ENCODE measurements at places on chromosomes 3 and 15.

- no peak for DNase-seq
- no peaks in the 10 kb centered on the region for H3K4me1 ChIP-seq
- H3K27me3 ChIP-seq = no peaks in the 10 kb centered on the region
These were observed 21.9 kb upstream of the THSD4 start for GRCh38 chr15:71093054-71094024.

DNA sequence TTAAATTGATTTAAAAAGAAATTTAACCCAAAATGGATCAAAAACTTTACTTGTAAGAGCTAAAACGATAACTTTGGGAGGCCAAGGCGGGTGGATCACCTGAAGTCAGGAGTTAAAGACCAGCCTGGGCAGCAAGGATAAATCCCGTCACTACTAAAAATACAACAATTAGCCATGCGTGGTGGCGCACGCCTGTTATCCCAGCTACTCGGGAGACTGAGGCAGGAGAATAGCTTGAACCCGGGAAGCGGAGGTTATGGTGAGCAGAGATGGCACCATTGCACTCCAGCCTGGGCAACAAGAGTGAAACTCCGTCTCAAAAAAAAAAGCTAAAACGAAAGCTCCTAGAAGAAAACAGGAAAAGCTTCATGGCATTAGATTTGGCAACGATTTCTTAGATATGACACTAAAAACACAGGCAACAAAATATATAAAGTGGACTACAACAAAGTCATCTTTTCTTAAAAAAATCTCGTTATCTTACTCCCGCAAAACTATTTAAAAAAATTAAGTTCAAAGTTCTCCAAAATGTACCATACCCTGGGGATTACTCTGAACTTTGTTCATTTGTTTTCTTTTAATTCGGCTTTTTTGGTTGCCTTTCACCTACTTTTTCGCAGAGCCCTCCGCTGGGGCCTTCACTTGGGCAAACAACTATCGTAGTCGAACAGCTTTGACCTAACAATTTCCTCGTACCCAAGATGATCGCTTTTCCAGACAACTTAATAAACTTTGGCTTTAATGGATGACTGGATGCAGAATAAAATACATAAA, 2.9 kb downstream of the HDDC3 start:
- H3K27me3 ChIP-seq = no peaks in the 10 kb centered on the region
- H3K27ac ChIP-seq = peak overlapping the region; percentile 98
- peak overlapping the region; percentile 92 for H3K4me3 ChIP-seq
- H3K4me1 ChIP-seq = peaks cover 41% of the 10 kb centered on the region

DNA sequence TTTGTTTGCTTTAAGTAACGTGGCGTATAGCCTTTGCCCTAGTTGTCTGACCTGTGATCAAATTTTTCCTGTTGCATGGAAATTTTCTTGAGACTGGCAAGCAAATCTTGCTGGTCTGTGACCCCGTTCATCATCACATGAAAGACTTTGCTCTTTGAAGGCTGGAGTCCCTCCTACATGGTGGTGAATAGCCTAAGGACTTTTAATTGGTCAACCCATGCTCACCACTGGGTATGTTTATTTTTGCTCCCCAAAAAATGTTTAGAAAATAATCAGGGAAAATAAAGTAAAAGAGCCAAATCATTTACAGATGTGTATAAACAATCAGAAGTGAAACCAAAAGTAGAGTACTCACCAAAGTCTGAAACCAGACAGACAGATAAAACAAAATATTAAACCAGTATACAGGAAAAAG, 1075.3 kb upstream of the ALCAM start:
- H3K4me3 ChIP-seq = peak overlapping the region; percentile 5
- peaks cover 7% of the 10 kb centered on the region for H3K4me1 ChIP-seq
- DNase-seq = no peak
- H3K27me3 ChIP-seq = no peaks in the 10 kb centered on the region
- H3K27ac ChIP-seq = no peak overlapping the region
- H3K36me3 ChIP-seq = no peaks in the 10 kb centered on the region

DNA sequence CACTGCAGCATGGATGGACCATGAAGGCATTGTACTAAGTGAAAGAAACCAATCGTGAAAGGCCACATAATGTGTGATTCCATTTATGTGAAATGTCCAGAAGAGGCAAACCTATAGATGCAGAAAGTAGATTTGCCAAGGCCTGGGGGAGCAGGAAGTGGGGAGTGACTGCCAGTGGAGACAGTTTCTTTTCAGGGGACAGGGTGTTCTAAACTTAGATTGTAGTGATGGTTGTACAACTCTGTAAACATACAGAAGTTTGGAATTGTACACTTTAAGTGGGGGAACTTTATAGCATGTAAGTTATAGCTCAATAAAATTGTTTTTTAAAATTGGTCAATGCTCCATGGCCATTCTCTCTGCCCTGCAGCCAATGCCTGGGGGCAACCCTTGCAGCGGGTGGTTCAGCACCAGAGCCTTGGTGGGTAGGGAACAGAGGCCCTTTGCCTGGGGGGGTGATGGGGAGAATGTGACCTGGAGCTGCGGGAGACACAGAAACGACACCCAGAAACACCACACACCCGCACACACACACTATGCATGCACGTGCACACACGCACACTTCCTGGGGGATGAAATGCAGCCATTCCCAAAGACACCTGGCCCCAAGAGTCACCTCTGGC, 43.1 kb downstream of the DNAJB8 start:
- H3K36me3 ChIP-seq = no peaks in the 10 kb centered on the region
- H3K4me1 ChIP-seq = no peaks in the 10 kb centered on the region
- no peak for DNase-seq
- peaks cover 11% of the 10 kb centered on the region for H3K27me3 ChIP-seq
- no peak overlapping the region for H3K4me3 ChIP-seq
- H3K27ac ChIP-seq = no peak overlapping the region

GRCh38 chr15:68375191-68375631, 56.8 kb downstream of the ITGA11 start:
- no peak overlapping the region for H3K27ac ChIP-seq
- H3K36me3 ChIP-seq = no peaks in the 10 kb centered on the region
- peaks cover 11% of the 10 kb centered on the region for H3K4me1 ChIP-seq
- no peak for DNase-seq
- no peak overlapping the region for H3K4me3 ChIP-seq
- H3K27me3 ChIP-seq = no peaks in the 10 kb centered on the region

DNA sequence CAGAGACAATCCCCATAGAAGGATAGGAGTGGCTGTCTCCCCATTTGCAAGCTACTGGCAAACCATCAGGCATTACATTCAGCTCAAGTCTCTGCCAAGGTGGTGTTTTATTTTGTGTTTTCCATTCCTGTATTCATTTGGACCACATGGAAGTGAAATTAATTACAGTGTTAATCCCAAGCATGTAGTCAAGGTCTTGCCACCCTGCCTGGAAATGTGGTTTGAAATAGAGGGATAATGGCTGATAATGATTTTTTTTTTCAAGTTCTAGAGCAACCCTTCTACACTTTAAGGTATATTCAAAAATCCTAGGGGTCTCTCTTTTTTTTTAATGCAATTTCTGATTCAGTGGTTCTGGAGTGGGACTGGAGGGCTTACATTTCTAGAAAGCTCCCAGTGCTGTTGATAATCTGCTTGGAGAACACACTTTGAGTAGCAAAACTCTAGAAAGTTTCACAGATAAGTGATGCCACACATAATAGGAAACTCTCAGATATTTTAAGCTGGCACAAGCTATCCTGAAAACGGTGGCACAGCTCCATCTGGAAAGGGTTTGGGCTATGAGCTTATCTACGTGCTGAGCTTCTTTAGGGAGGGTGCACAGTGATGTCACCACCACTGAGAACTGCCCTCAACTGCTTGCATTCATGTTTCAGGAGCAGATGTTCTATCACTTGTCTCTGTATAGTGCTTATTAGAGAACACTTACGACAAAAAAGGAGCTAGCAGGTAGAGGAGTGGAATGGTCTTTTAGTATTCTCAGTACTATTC, 140.1 kb upstream of the IL12A start:
- no peaks in the 10 kb centered on the region for H3K36me3 ChIP-seq
- no peaks in the 10 kb centered on the region for H3K4me1 ChIP-seq
- no peak overlapping the region for H3K4me3 ChIP-seq

- no peak overlapping the region for H3K27ac ChIP-seq
- H3K36me3 ChIP-seq = no peaks in the 10 kb centered on the region
- DNase-seq = no peak
- H3K4me3 ChIP-seq = no peak overlapping the region
These were observed 26.6 kb downstream of the ITGB5 start for GRCh38 chr3:124860599-124860998.

GRCh38 chr3:120039642-120040610, 54.3 kb downstream of the GSK3B start:
- H3K27me3 ChIP-seq = no peaks in the 10 kb centered on the region
- peaks cover 73% of the 10 kb centered on the region for H3K36me3 ChIP-seq
- no peak for DNase-seq
- peaks cover 3% of the 10 kb centered on the region for H3K4me1 ChIP-seq
- H3K27ac ChIP-seq = no peak overlapping the region

DNA sequence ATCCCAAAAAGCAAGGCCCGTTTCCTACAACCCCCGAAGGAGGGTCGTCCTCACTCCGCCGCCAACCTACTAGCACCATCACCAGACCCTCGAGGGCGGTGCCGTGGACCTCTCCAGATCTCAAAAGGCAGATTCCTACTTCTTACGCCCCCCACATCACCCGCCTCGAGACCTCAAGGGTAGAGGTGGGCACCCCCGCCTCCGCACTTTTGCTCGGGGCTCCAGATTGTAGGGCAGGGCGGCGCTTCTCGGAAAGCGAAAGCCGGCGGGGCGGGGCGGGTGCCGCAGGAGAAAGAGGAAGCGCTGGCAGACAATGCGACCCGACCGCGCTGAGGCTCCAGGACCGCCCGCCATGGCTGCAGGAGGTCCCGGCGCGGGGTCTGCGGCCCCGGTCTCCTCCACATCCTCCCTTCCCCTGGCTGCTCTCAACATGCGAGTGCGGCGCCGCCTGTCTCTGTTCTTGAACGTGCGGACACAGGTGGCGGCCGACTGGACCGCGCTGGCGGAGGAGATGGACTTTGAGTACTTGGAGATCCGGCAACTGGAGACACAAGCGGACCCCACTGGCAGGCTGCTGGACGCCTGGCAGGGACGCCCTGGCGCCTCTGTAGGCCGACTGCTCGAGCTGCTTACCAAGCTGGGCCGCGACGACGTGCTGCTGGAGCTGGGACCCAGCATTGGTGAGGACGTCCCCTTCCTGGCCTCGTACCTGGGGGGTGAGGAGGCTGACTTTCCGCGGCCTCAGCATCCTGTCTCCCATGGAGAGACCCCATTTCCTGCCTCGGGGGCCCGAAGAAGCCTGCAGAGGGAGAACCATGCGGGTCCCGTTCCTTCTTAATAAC, at the start of gene MYD88:
Gene MYD88, plus strand, starts transcription at position 313 of the 842 bp plus-strand sequence. Its CDS starts 40 bp downstream, at position 353.
- H3K36me3 ChIP-seq = peaks cover 43% of the 10 kb centered on the region
- peak within 1 kb of the TSS; percentile 85 for H3K4me3 ChIP-seq
- peak; percentile 83 for DNase-seq
- H3K27ac ChIP-seq = peak within 1 kb of the TSS; percentile 98

DNA sequence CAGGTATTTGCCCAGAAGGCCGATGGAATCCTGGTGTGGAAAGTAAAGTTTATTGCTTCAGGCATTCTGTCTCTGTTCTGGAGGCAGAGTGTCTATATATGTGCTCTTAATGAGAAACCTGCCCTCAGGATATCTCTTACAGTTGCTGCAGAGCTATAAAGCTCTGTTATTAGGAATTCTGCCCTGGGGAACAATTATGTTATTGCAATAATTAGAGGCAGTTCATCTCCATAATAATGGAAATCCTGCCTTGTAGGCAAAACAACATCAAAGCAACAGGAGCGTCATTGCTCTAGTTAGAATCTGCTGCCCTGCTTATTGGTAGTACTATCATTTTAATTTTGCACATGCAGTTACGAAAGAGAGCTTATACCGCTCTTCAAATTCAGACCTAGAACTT, 175.6 kb downstream of the IL5RA start:
- no peak for DNase-seq
- H3K27me3 ChIP-seq = no peaks in the 10 kb centered on the region
- no peaks in the 10 kb centered on the region for H3K36me3 ChIP-seq
- H3K4me3 ChIP-seq = no peak overlapping the region
- H3K27ac ChIP-seq = no peak overlapping the region

DNA sequence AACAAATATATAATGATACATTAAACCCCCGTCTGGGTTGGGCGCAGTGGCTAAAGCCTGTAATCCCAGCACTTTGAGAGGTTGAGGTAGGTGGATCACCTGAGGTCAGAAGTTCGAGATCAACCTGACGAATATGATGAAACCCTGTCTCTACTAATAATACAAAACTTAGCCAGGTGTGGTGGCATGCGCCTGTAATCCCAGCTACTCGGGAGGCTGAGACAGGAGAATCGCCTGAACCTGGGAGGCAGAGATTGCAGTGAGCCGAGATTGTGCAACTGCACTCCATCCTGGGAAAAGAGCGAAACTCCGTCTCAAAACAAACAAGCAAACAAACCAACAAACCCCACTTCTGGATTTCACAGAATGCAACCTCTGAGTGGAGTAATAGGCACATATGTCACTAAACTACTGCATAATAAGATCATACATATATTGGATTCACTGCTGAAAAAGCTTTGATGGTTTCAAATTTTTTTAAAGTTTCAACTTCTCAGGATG, 718.2 kb downstream of the SI start:
- no peak overlapping the region for H3K4me3 ChIP-seq
- no peak overlapping the region for H3K27ac ChIP-seq
- no peaks in the 10 kb centered on the region for H3K4me1 ChIP-seq

DNA sequence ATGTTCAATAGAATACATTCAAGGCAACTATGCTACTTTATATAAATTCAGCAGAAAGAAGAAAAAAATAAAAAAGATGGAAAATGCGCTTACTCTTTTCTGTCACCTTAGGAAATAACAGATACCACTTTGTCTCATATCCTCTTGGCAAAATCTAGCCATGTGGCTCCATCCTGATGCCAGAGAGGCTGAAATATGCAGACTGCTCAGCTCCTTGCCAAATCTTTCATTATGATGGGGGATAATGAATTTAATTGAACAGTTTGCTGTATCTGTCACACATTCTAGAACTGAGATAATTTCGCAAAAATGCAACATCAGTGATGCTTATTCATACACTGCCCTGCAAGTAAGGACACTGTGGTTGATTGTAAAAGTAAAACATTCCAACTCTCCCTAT, 1081.5 kb downstream of the PLOD2 start:
- H3K36me3 ChIP-seq = no peaks in the 10 kb centered on the region
- no peak overlapping the region for H3K27ac ChIP-seq
- H3K4me3 ChIP-seq = no peak overlapping the region
- H3K4me1 ChIP-seq = no peaks in the 10 kb centered on the region

DNA sequence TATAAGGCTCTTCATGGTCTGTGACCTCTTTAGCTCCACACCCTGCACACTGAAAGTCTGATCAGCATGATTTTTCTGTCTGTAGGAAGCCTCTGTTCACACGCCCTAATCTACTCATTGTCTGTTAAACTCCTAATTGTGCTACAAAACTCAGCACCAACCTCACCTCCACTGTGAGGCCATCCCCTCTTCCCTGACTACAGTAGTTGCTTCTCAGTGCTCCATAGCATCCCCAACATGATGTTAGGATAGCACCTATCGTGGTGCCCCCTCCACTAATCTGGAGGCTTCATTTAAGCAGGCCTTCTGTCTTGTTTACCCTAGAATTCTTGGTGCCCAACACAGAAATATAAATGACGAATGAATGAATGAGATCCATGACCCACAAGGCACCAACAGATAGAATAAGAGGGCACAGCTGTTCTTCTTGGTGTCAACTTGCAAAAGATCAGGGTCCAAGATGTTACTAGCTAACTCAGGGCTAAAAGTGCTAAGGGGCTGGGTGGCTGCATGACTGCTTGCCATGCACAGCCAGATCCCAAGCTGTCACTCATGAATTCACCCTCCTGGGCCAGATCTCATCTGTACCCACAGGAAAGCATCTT, 55.2 kb upstream of the HEG1 start:
- no peak for DNase-seq
- H3K27me3 ChIP-seq = peaks cover 35% of the 10 kb centered on the region
- H3K4me3 ChIP-seq = peak overlapping the region; percentile 31
- H3K27ac ChIP-seq = peak overlapping the region; percentile 78
